ENCODE measurements at places on chromosomes 3 and 15.

DNA sequence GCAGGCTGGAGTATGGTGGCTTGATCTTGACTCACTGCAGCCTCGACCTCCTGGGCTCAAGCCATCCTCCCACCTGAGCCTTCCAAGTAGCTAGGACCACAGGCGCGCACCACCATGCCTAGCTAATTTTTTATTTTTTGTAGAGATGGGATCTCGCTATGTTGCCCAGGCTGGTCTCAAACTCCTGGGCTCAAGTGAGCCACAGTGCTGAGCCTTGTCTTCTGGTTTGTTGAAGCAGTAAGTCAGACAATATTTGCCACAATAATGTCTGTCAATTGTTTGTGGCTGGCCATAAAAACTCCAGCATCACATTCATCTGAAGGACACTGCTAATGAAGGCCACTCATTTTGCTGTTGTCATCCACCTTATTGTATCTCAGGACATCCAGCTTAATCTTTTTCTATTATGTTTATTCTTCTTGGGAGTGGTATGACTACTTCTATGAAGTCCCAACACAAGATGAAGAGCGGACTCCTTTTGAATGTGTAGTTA, 185.9 kb downstream of the FNDC3B start:
- DNase-seq, result no peak

GRCh38 chr3:59450946-59451763, 401.3 kb upstream of the CFAP20DC start:
- DNase-seq, result no peak

- DNase-seq, result no peak
Measured at GRCh38 chr3:194775266-194775665, 89.6 kb downstream of the FAM43A start.

- DNase-seq, result no peak
Measured at GRCh38 chr3:108822123-108822897, at the start of gene TRAT1. TSS of gene TRAT1 (plus strand) at chr3:108822786. CDS start at chr3:108822928, 142 bp downstream.

- DNase-seq, result no peak
Measured at GRCh38 chr3:16514755-16515353, 1.4 kb upstream of the RFTN1 start.

GRCh38 chr3:167743799-167744198, 8.3 kb downstream of the SERPINI1 start:
- no peak for DNase-seq

- DNase-seq, result no peak
Measured at GRCh38 chr3:111981457-111981763, 2.6 kb downstream of the ABHD10 start.

GRCh38 chr15:91897585-91898372, 44.3 kb downstream of the SLCO3A1 start:
- no peak for DNase-seq

GRCh38 chr3:184633237-184633579, 71.6 kb downstream of the EPHB3 start:
- no peak for DNase-seq

GRCh38 chr3:15903759-15904720, 106.3 kb upstream of the ANKRD28 start:
- DNase-seq, result no peak

GRCh38 chr3:102060814-102061213, 211.5 kb downstream of the NFKBIZ start:
- DNase-seq, result no peak

- no peak for DNase-seq
Measured at GRCh38 chr15:93378558-93378957, 289.5 kb upstream of the RGMA start.

GRCh38 chr15:91911844-91912243, 58.3 kb downstream of the SLCO3A1 start:
- DNase-seq, result no peak

DNA sequence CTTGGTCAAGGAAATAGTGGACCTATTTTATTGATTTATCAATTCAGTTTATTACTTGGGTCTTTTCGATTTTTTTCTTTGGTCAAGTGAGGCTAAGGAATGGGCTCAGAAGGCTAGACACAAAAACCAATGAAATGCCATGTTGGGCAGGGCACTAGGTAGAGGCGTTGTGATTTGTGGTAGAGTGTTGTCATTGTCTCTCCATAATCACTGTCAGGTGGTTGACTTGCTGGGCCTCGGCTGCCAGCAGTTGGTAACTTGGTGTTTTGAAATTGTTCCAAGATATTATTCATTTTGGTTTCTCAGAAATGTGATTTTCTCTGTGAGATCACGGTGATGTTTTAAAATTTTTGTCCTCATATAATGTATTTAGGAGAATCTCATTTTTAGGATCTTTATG, 173.6 kb downstream of the KLHL25 start:
- no peak for DNase-seq

GRCh38 chr3:106457281-106458180, 588.7 kb upstream of the CBLB start:
- DNase-seq, result no peak

- DNase-seq, result no peak
Measured at GRCh38 chr15:41501931-41502794, 8.5 kb downstream of the ITPKA start.

DNA sequence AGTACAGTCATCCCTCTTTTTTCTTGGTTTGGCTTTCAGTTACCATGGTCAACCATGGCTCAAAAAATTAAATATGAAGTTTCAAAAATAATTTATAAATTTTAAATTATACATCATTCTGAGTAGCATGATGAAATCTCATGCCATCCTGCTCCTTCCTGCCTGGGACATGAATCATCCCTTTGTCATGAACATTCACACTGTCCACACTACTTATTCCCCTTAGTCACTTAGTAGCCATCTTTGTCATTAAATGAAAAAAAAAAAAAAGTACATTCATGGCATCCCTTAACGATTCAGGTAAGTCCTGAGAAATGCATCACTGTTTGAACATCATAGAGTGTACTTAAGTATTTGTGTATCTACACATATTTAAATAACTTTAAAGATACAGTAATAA, 1046.3 kb downstream of the ROBO2 start:
- DNase-seq, result no peak

GRCh38 chr3:161371441-161372320, at the start of gene SPTSSB:
TSS of gene SPTSSB (minus strand) at chr3:161371517. CDS start at chr3:161346323, 25,194 bp downstream.
- DNase-seq, result peak; percentile 43

Measured in stimulated activated CD4-positive, alpha-beta T cell treated with anti-CD3 and anti-CD28 coated beads, Interleukin-1b, Interleukin-23, amount 100 ng/mL, for 4 hours (primary cell).